ENCODE measurements at places on chromosomes 3 and 15.

- DNase-seq, result no peak
These were observed 986.4 kb downstream of the ROBO1 start for GRCh38 chr3:78781351-78781750.

DNA sequence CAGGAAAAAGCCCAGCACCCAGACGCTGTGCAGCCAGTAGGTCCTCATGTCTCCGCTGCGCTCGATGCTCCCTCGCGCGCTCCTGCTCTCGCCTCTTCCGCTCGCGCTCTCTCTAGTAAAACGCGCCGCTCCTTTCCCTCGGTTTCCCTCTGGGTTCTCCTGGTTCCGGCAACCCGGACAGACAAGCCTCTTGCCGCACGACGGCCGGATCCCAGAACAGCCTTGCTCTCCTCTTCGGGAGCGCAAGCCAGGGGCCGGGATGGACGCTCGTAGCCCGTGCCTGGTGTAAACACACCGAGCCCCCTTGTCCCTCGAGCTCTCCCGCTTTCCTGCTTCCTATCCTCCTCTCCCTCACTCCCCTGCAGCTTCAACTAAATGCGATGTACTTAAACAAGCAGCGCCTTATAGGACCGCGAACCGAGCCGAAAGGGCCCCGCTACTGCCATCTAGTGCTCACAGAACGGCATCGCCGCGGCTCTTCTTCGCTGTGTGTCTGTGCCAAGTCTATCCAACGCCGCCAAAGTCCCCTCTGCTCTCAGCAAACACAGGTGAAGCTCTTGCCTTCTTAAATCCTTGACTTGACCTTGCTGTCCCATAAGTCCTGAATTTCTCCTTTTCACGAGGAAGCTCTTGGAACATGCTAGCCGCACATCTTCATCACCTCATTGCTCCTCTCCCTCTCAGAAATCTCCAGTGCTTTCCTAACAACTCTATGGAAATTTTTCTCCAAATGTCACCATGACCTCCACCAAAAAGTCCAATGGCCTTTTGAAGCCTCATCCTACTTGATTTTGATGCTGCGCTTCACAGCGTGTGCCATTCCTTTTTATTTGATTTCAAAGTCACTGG is 1037.2 kb downstream of the IGSF11 start:
- DNase-seq, result peak; percentile 89

- DNase-seq, result no peak
These were observed 257.2 kb upstream of the NECTIN3 start for GRCh38 chr3:110814170-110815007.

- DNase-seq, result peak; percentile 30
These were observed 6.6 kb downstream of the OXTR start for GRCh38 chr3:8762607-8763377.

GRCh38 chr3:159858650-159859049 is 130.0 kb upstream of the IL12A start:
- DNase-seq, result no peak

- peak; percentile 47 for DNase-seq
These were observed 139.8 kb upstream of the PRR20G start for GRCh38 chr3:127427666-127428065.

- DNase-seq, result no peak
These were observed 639.4 kb upstream of the NAALADL2 start for GRCh38 chr3:174219738-174220137.

GRCh38 chr3:79843180-79843579 is 75.4 kb upstream of the ROBO1 start:
- DNase-seq, result no peak

- DNase-seq, result no peak
These were observed 1127.8 kb downstream of the TUSC7 start for GRCh38 chr3:117837391-117837790.

DNA sequence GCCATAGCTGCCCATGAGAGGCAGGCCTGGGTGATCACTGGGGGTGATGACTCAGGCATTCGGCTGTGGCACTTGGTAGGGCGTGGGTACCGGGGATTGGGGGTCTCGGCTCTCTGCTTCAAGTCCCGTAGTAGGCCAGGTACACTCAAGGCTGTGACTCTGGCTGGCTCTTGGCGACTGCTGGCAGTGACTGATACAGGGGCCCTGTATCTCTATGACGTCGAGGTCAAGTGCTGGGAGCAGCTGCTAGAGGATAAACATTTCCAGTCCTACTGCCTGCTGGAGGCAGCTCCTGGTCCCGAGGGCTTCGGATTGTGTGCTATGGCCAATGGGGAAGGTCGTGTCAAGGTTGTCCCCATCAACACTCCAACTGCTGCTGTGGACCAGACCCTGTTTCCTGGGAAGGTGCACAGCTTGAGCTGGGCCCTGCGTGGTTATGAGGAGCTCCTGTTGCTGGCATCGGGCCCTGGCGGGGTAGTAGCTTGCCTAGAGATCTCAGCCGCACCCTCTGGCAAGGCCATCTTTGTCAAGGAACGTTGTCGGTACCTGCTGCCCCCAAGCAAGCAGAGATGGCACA is 5.3 kb downstream of the WDR6 start:
- DNase-seq, result no peak

- no peak for DNase-seq
These were observed 14.7 kb downstream of the IDH2 start for GRCh38 chr15:90087454-90088154.

- no peak for DNase-seq
These were observed 86.9 kb upstream of the COL8A1 start for GRCh38 chr3:99551520-99551919.

GRCh38 chr15:38707802-38708671 is 143.4 kb upstream of the RASGRP1 start:
- DNase-seq, result peak; percentile 53

DNA sequence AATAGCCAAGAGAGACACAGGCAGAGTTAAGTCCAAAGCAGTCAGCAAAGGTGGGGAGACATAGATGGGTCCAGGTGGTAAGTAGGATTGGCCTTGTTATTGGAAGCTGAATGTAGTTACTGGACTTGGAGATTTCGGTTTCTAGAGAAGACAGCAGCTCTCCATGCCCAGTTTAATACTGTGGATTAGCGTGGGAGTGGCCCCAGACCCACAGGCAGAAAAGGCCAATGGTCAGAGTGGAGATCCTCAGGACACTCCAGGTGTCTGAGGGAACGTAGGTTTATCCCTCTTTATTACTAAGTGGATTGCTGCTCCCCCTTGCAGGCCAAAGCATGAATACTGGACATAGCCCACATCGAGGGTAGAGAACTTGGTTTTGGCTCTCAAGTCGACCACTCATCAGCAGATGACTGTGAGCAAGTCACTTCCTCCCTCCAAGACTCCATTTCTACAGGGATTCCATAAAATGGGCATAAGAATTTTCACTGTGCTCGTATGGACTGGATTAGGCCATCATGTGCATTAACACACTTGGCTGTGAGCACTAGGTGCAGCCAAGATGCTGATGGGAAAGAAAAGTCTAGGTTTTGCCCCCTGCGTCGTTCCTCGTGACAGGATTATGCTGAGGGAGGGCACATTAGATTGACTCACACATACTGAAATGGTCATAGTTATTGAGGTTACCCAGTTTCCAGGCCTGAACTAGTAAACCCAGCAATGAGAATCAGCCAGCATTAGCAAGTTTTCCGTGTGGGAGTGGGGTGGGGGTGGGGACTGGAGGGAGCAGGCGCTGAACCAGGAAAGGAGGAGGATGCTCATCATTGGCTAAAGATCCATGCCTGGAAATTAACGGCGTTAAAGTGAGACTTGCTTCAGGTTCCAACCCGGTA is 225.2 kb upstream of the TPRG1 start:
- no peak for DNase-seq

GRCh38 chr3:126436826-126437717 is 38.6 kb downstream of the ZXDC start:
- no peak for DNase-seq

DNA sequence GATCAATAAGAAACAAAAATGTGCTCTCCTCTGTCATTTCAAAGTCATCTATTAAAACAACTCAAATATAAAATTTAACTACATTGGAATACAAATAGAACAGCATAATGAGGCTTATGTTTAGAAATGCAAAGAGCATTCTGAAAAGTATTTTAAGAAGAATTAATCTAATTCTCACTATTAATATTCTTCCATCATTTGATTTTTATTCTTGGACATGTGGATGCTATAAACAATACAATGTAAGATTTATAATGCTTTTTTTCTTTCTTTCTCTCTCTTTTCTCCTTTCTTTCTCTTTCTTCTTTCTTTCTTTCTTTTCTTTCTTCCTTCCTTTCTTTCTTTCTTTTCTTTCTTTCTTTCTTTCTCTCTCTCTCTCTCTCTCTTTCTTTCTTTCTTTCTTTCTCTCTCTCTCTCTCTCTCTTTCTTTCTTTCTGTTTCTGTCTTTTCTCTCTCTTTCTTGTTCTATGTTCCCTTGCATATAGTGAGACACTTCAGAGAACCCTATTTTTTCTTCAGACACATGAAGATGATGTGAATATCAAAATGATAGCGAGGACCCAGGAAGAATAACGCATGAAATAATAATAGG is 32.6 kb upstream of the MEIS2 start:
- DNase-seq, result no peak

DNA sequence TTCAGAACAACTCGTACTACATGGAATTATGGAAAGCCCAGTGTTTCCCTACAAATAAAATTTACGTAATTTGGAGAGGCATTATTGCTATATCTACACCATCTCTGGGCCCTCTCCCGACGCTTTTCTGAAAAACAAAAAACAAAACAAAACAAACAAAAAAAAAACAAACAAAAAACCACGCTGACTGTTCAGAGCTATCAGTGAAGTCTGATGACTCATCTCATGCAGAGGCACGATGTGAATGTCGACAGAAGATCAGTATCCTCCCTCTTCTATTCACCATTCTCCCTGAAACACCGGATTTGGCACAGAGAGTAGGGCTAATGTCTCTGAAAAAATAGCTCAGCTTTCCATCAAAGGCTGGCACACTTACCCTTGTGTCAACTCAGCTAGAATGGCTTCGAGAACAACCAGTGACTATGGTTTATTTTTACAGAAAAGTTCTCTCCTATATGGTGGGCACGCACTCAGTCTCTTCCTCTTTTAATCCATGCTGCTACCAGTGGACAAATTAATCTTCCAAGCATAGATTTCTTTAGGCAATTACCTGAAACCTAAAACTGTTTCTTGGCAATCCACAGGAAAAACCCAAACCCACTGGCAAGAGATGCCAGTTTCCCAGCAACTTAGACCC is 1.5 kb downstream of the CRBN start:
- DNase-seq, result no peak

GRCh38 chr3:101216710-101217465 is 103.5 kb downstream of the IMPG2 start:
- no peak for DNase-seq

- no peak for DNase-seq
These were observed 68.8 kb downstream of the PLOD2 start for GRCh38 chr3:146092230-146092629.

GRCh38 chr3:110743202-110743601 is 328.4 kb upstream of the NECTIN3 start:
- no peak for DNase-seq

DNA sequence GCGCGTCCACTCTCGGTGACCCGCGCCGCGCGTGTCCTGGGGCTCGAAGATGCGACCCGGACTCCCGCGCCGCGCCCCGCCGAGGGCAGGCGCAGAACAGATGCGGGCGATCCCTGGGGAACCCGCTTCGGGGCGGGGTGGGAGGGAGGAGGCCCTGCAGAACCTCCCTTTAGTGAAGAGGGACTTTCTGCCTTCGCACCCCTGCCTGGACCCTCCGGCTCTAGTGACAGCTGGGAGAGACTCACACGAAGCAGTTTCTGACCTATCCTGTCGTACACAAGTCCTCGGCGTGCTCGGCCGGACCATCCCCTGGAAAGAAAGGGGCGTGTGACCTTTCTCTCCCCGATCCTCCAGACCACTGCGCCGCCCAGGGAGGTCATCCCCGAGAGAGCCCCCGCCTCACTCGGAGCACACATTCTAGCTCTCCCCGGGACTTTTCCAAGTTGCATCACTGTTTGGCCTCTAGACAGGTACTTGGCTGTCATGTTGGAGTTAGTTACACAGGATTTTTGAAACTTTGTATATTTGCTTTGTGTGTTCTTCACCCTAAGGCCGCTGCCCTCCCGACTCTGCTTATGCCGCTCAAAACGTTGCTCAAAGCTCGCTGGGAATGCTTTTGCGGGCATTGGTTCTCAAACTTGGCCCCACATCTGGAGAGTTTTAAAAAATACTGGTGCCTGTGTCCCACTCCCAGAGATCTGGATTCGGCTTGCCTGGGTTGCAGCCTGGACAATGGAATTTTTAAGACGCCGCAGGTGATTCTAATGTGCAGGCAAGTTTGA is 582 bp downstream of the CGNL1 start:
- DNase-seq, result peak; percentile 71

- DNase-seq, result peak; percentile 61
These were observed 499 bp downstream of the ALDH1A2 start for GRCh38 chr15:58064980-58065444.

- DNase-seq, result peak; percentile 88
These were observed 11.0 kb downstream of the ETV5 start for GRCh38 chr3:186097663-186098451.

GRCh38 chr3:128503164-128503651 is 10.2 kb upstream of the GATA2 start:
- peak; percentile 47 for DNase-seq

GRCh38 chr3:113532698-113533533 is 561 bp downstream of the SIDT1 start:
- peak; percentile 61 for DNase-seq

- DNase-seq, result no peak
These were observed 171.0 kb downstream of the TPRG1 start for GRCh38 chr3:189342811-189343210.

DNA sequence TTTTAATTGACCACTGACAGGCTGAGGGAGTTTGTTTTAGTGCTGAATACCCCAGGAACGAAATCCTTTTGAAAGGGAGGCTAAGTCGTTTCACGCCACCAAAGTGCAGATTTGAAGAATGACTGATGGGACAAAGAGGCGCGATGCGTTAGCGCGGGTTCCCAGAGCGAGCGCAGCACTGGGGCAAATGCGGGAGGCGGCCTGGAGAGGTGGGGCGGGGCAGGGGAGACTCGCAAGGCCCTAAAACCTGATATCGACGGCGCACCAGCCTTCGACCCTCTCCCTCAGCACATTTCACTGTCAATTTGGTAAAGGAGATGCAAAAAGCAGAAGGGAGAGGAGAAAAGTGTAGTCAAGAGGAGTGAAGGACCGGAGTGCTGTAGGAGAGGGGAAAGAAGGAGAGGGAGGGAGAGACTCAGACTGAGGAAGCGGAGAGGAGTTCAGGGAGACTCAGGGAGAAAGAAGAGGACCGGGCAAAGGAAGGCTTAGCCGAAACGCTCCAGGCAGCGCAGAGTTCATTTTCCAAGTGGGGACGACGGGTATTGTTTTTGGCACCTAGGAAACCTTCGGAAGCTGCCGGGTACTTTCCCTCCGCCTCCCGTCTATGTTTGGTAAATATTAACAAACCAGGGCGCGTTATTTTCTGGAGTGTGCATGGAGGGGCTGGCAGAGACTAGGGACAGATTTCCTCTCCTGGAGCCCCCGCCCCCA is 3.8 kb upstream of the FOXB1 start:
- DNase-seq, result peak; percentile 76
